ENCODE measurements at places on chromosomes 6 and 20.
A peak's percentile ranks its signal among the peaks of the same experiment; 100 is the strongest.

- DNase-seq: no peak
Measured at GRCh38 chr6:54775576-54775975, 71.0 kb upstream of the FAM83B start.

DNA sequence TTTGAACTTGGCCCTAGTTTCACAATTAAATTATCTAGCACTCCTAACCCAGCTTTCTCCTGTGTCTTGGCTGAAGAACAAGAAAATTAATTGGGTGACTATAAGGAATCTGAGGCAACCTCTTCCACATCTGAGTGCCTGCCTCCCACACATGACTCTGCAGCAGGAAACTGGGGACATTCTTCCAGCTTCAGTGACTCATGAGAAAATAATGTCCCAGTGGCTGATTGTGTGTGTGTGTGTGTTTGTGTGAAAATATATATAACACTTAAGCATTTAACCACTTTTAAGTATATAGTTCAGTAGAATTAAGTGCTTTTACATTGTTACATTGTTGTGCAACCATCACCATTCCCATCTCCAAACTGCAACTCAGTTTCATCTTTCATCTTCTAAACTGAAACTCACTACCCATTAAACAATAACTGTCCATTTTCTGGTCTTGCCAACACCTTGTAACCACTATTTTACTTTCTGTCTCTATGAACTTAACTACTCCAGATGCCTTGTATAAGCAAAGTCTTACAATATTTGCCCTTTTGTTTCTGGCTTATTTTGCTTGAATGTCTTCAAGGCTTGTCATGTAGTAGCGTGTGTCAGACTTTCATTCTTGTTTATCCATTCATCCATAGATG is 8.7 kb downstream of the TRIM38 start:
- DNase-seq: peak; percentile 11

DNA sequence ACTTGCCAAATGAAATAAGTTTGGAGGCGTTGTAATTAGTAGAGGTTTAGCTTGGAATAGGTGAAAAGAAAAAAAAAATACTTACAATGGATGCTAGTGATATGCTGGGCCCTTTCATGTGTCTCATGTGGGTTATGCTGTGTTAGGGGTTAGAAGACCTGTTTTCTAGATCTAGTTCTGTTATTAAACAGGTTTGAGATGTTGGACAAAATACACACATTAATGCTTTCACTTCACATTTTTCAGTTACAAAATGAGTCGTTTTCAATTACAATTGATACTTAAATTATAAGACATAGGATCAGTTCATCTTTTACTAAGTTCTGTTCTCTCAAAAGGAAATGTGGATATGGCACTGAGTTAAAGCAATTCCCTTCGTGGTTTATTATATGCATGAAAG is 509.8 kb downstream of the EPM2A start:
- no peak for DNase-seq

DNA sequence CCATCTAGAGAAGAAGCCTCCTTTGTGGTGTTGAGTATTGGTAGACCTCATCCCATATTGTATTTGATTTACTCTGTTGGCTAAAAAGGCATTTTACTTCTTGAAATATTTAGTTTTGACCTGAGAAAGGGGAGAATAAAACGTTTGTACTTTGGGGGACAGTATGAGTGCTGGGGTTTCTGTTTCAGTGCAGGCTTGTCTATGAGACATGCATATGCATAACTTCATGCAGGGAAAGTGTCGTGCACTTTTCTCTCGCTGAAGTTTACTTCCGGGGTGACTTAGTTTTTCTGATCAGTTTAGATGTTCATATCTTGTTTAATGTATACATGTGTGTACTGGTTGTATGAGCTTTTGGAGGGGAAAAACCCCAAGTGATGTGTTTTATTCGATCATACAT is 59.5 kb downstream of the UTRN start:
- DNase-seq: no peak

- DNase-seq: no peak
Measured at GRCh38 chr20:54292185-54292584, 84.3 kb downstream of the PFDN4 start.

- DNase-seq: no peak
Measured at GRCh38 chr20:46592580-46593362, 42.3 kb upstream of the OCSTAMP start.

DNA sequence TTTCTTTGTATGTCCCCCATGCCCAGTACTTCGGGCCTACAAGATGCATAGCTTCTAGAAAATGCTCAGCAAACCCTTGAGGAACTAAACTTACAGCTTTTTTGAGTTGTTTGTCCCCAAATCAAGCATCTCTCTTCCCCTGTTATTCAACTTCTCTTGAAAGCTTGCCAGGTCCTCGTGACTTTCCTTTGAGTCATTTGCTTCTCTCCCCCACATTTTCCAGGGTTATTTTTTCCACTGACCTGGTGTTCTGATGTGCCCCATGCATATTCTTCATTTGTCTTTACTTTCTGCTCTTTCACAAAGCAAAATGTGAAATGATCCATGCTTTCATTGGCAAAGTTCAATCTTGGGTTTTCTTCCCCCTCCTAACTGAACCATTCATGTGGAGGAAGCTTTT is 204.8 kb downstream of the TFAP2A start:
- DNase-seq: no peak

DNA sequence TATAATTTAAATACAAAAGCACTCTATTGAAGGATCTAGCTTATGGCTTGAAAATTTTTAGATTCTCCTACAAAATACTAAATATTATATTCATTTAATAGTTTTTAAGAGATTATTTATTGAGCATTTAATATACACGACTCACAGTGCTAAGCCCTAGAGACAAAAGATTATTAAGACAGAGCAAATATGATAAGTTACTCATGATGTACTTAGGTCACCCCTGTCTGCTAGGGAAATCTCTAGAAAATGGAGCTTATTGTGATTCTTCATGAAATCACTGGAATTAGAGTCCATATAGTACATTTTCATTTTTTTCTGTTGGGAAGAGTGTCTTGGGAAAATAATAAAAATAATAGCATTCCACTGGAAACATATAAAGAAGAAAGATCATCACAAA is 37.8 kb downstream of the BEND6 start:
- DNase-seq: no peak

DNA sequence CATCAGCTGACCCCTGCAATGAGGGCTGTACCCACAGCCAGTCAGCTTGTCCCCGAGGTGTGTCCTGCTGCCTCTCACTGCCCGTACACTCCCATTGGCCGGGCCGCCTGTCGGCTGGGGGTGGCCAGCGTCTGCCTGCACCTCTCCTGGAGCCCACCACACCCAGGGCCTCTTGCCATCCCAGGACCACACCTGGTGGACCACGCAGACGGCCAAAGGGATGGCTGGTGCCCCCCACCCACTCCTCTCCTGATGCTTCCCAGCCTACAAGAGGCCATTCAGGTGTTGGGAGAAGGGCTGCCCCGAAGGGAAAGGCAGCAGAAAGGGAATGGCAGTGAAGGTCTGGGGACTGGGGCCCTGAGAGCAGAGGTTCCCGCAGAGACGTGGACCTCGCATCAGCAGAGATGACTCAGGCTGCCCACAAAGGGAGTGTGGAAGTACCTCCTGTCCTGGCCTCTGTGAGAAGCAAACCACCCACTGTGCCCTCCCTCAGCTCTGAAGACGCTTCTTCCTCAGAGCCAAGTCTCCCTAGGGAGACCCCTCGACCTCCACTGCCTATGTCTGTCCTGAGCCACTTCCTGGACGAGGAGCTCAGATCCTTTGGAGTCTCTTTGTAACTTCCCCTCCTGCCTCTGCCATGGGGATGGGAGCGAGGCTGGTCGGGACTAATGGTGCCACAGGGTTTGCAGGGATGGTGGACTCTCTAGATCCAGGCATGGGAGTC is 60.9 kb downstream of the PYGB start:
- no peak for DNase-seq

DNA sequence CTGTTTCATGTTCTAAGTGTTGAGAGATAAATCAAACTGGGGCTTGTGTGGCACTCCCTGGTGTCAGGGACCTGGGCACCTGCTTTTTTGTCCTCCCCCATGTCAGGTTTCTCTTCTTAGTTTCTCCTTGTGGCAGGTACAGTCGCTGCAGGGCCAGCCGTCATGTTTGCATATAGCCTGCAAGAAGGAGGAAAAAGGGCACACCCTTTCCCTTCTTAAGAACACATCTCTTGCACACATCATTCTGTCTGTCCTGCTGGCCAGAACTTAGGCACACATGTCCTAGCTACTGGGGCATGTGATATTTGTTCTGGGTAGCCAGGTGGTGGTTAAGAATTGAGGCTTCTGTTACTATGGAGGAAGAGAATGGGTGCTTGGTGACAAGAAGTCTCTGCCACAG is 27.9 kb downstream of the CDC5L start:
- no peak for DNase-seq

- DNase-seq: no peak
Measured at GRCh38 chr6:128156321-128157111, 255.7 kb upstream of the THEMIS start.

DNA sequence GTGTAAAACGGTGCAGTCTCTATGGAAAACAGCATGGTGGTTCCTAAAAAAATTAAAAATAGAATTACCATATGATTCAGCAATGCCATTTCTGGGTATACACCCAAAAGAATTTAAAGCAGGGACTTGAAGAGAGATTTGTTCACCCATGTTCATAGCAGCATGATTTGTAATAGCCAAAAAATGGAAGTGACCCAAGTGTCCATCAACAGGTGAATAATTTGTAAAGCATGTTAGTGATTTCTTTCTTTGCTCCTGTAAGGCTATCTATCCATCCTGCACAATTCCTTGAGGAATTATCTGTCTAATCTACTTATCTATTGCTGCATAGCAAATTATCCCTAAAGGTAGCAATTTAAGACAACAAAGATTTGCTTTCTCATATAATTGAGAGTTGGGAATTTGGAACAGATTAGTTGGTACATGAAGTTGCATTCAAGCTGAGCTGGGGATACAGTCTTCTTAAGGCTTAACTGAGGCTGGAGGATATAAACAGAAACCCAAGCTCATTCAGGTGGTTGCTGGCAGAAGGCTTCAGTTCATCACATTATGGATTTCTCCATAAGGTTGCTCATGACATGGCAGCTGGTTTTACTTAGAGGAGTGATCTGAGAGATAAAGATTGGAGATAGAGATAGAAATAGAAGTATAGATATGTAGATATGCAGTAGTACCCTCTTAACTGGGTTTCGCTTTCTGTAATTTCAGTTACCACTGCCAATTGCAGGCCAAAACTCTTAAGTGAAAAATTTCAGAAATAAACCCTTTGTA is 62.0 kb downstream of the IL22RA2 start:
- DNase-seq: no peak

DNA sequence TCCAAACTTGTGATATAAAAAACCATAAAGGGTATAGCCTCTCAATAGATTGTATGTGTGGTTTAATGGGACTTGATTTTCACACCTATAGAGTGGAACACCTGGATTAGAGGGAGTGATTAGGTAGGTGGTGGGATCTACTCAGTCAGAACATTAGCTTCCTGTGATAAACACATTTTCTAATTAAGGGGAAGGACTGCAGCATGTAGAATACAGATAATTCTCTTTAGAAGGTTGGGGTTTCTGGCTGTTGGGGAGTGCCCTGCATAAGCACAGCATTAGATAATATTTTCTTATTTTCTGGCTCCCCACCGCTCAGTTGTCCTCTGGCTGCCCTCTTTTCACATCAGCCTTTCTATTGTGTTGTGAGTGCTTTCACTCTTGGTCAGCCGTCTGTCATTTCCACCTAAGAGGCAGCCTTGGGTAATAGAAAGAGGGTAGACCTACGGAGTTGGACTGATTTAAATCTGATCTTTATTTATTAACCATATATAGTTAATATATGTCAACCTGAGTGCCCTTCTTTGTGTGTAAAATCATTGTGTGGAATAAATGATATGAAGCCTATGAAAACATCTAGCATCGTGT is 8.0 kb downstream of the CSE1L start:
- no peak for DNase-seq

DNA sequence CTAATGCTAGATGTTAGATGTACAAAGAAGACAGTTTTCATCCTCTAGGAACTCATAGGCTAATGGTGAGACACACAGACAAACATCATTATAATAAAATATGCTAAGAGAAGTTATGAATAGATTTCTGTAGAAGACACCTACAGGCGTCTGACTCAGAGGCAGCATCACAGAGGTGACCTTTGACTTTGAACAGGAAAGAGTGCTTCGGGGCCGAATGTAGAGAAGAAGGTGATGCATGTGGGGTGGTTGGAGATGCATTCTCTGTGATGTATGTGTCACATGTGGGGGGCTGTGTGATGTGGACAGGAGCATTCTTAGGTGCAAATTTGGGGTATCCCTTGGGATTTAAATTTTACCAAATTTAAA is 6.8 kb downstream of the GUCA1A start:
- no peak for DNase-seq

DNA sequence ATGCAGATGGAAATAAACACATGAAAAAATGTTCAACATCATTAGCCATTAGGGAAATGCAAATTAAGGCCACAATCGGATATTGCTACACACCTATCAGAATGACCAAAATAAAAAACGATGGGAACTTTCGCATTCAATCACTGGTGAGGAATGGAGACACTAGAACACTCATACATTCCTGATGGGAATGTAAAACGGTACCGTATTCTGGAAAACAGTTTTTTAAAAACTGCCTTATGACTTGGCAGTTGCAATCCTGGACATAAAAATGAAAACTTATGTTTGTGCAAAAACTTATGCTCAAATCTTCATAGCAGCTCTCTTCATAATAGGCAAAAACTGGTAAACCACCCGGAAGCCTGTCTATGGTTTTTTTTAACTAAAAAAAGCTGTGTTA is 146.0 kb downstream of the CEBPB start:
- no peak for DNase-seq

- DNase-seq: peak; percentile 41
Measured at GRCh38 chr6:97068211-97068610, 143.7 kb downstream of the KLHL32 start.

- no peak for DNase-seq
Measured at GRCh38 chr20:53736757-53737395, 143.2 kb upstream of the ZNF217 start.

GRCh38 chr20:5789827-5790226 is 39.6 kb downstream of the SHLD1 start:
- no peak for DNase-seq

DNA sequence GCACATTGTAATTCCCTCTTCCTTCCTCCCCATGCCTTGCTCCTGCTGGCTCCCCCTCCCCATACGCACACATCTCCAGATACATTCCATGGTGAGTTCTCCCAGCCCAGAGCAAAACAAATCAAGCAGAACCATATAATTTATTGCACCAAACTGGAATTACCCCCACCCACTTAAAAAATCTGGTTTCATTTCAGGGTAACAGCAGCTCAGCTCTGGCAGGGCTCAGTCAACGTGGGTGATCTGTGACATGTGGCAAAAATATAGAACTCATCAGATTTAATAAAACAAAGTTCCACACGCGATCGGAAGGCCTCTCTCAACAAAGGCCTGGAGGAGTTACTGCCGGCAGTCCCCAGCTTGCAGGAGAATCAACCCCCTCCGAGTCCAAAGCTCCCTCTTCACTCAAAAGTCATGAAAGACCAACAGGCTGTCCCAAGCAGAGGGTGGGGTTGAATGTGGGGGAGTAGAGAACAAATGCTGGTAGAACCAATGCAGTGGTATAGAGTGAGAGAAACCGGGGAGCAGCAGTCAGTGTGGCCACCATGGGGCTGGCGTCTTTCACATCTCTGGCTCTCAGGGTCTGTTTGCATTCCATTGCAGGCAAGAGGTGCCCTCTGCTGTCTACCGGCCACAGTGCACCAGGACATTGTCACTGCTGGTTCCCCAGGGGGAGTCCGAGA is 323.3 kb upstream of the NT5E start:
- DNase-seq: peak; percentile 57
